ENCODE measurements at places on chromosomes 6 and 20. TPM values are rescaled to one million over a fixed set of nuclear protein-coding genes. Genes with fewer than 3 reads are reported as not detected.

Gene ANKRD66
- not detected for total RNA-seq

Gene NKX2-4
- not detected for total RNA-seq

Gene TSPO2
- 0.79 TPM for total RNA-seq

Gene HIVEP2
- 18.7 TPM for total RNA-seq

Gene GPLD1
- total RNA-seq = 10.2 TPM

Measured in skin of body (tissue), 3 donors.